Transverse colon (tissue), 4 donors: ENCODE measurements at places on chromosomes 6 and 20. TPM values are rescaled to one million over a fixed set of nuclear protein-coding genes. Genes with fewer than 3 reads are reported as not detected.
A peak's percentile ranks its signal among the peaks of the same experiment; 100 is the strongest.

DNA sequence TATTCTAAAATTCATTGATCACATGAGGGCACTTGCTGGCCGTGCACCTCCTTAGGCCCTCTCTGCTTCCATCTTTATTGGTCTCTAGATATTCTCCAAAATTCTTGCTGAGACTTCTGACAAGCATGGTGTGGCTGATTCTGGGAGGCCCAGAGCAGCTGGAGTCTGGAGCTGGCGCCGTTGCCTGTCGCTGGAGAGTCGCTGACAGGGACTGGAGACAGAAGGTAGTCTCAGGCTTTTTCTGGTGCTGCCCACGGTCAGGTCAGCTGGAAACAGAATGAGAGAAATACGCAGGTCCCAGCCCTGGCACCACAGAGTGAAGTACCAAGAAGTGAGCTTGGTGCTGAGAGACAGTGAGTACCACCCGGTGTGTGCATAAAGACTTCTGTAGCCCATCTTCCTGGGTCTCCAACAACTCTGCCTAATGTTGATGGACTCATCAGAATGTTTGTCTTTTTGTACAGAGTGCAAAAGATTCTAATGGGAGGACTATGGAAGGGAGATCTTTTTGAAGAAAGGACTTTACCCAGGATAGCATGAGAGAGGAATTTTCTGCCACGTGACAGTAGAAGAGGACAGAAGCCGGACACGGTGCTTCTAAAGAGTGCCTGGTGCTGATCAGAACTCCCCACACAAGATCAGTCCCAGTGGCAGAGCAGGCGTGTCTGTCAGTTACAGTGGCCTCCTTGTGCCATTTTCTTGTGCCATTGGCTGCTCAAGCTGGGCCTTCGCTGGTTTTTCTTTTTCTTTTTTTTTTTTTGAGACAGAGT lies 1.8 kb upstream of the ALDH8A1 start:
- no peak overlapping the region for H3K27ac ChIP-seq
- no peak for DNase-seq

- H3K4me3 ChIP-seq = no peak overlapping the region
- H3K4me1 ChIP-seq = no peaks in the 10 kb centered on the region
- DNase-seq = no peak
- H3K27me3 ChIP-seq = no peaks in the 10 kb centered on the region
- H3K36me3 ChIP-seq = no peaks in the 10 kb centered on the region
Measured at GRCh38 chr6:76703786-76704185, 631.3 kb upstream of the IMPG1 start.

GRCh38 chr20:58981628-58982364 lies 740 bp downstream of the NELFCD start:
- peak overlapping the region; percentile 83 for H3K4me3 ChIP-seq
- H3K27ac ChIP-seq = peak overlapping the region; percentile 88
- no peak for DNase-seq
- H3K36me3 ChIP-seq = peaks cover 8% of the 10 kb centered on the region

GRCh38 chr6:3456898-3457709 lies at the start of gene SLC22A23:
TSS of gene SLC22A23 (minus strand) at chr6:3457050. CDS start at chr6:3456559, 491 bp downstream.
- H3K27me3 ChIP-seq = peaks cover 5% of the 10 kb centered on the region
- peak; percentile 85 for DNase-seq
- H3K4me1 ChIP-seq = peaks cover 27% of the 10 kb centered on the region
- H3K27ac ChIP-seq = peak within 1 kb of the TSS; percentile 88
- H3K4me3 ChIP-seq = peak within 1 kb of the TSS; percentile 72

- DNase-seq = no peak
- H3K27me3 ChIP-seq = no peaks in the 10 kb centered on the region
- H3K36me3 ChIP-seq = no peaks in the 10 kb centered on the region
Measured at GRCh38 chr6:129749749-129750120, 39.8 kb upstream of the ARHGAP18 start.

GRCh38 chr6:98944598-98945081 lies 3.1 kb downstream of the FBXL4 start:
- H3K4me1 ChIP-seq = peaks cover 26% of the 10 kb centered on the region
- H3K27me3 ChIP-seq = no peaks in the 10 kb centered on the region
- no peak overlapping the region for H3K27ac ChIP-seq
- DNase-seq = no peak
- no peaks in the 10 kb centered on the region for H3K36me3 ChIP-seq

The CDH26 gene
- 1.9 TPM for total RNA-seq

- H3K36me3 ChIP-seq = no peaks in the 10 kb centered on the region
- H3K4me3 ChIP-seq = no peak overlapping the region
- no peaks in the 10 kb centered on the region for H3K4me1 ChIP-seq
- DNase-seq = no peak
- H3K27ac ChIP-seq = no peak overlapping the region
Measured at GRCh38 chr6:137610702-137611101, 116.5 kb upstream of the OLIG3 start.

The PTGIS gene
- 9.4 TPM for total RNA-seq

- H3K4me1 ChIP-seq = no peaks in the 10 kb centered on the region
- H3K27me3 ChIP-seq = no peaks in the 10 kb centered on the region
- DNase-seq = no peak
- H3K27ac ChIP-seq = no peak overlapping the region
Measured at GRCh38 chr20:61397146-61397545, 145.1 kb downstream of the CDH4 start.

GRCh38 chr20:57440678-57441509 lies 49.7 kb downstream of the RBM38 start:
- peaks cover 28% of the 10 kb centered on the region for H3K4me1 ChIP-seq
- H3K4me3 ChIP-seq = no peak overlapping the region
- H3K27me3 ChIP-seq = no peaks in the 10 kb centered on the region
- peak; percentile 58 for DNase-seq
- H3K36me3 ChIP-seq = no peaks in the 10 kb centered on the region

GRCh38 chr20:48826883-48827771 lies 672 bp downstream of the PREX1 start:
- no peaks in the 10 kb centered on the region for H3K4me1 ChIP-seq
- H3K4me3 ChIP-seq = peak overlapping the region; percentile 73
- H3K27ac ChIP-seq = peak overlapping the region; percentile 74
- peak; percentile 19 for DNase-seq
- H3K27me3 ChIP-seq = peaks cover 45% of the 10 kb centered on the region

GRCh38 chr6:56383160-56383559 lies 135.8 kb upstream of the COL21A1 start:
- no peak overlapping the region for H3K4me3 ChIP-seq
- H3K27me3 ChIP-seq = no peaks in the 10 kb centered on the region
- DNase-seq = no peak
- no peaks in the 10 kb centered on the region for H3K36me3 ChIP-seq

GRCh38 chr6:163356324-163356723 lies 58.2 kb upstream of the QKI start:
- H3K4me1 ChIP-seq = no peaks in the 10 kb centered on the region
- H3K27ac ChIP-seq = peak overlapping the region; percentile 62
- no peak overlapping the region for H3K4me3 ChIP-seq

The NKX2-4 gene
- total RNA-seq = not detected

DNA sequence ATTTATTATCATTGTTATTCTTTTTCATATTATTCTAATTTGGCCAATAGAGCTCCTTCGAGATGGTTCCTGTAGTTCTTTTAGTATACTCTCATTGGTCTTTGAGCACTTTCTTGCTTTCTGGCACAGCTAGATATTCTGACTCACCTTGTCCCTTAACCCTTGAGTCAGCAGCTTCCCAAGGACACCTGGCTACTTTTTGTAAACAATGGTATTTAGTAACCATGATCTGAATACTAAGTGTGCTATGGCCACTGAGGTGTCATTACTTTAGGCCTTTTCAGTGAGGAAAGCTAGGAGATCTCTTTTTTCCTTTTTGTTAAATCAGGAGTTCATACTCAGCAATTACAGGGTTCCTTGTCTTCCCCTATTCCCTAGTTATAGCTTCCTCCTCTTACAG lies 126.5 kb upstream of the CITED2 start:
- no peaks in the 10 kb centered on the region for H3K36me3 ChIP-seq
- H3K27me3 ChIP-seq = no peaks in the 10 kb centered on the region
- H3K4me3 ChIP-seq = no peak overlapping the region
- no peak for DNase-seq
- no peak overlapping the region for H3K27ac ChIP-seq

DNA sequence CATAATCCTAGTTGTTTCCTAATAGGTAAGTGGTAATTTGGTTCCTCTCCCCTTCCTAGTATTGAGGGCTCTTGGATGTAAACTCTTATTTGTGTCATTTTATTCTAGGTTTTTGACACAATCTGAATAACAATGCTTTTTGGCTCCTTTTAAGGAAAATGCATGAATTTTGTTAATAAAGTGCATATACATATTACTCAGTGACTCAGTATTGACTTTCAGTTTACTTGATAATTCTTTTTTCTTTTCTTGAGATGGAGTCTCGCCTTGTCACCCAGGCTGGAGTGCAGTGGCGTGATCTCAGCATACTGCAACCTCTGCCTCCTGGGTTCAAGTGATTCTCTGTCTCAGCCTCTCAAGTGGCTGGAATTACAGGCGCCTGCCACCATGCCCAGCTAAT lies 19.1 kb downstream of the ITCH start:
- no peak overlapping the region for H3K27ac ChIP-seq
- no peak for DNase-seq
- no peaks in the 10 kb centered on the region for H3K36me3 ChIP-seq
- H3K4me3 ChIP-seq = no peak overlapping the region
- H3K4me1 ChIP-seq = peaks cover 20% of the 10 kb centered on the region

The SIRPB1 gene
- total RNA-seq = not detected

The PBX2 gene
- total RNA-seq = 87.5 TPM

The ADGB gene
- total RNA-seq = 28.7 TPM

DNA sequence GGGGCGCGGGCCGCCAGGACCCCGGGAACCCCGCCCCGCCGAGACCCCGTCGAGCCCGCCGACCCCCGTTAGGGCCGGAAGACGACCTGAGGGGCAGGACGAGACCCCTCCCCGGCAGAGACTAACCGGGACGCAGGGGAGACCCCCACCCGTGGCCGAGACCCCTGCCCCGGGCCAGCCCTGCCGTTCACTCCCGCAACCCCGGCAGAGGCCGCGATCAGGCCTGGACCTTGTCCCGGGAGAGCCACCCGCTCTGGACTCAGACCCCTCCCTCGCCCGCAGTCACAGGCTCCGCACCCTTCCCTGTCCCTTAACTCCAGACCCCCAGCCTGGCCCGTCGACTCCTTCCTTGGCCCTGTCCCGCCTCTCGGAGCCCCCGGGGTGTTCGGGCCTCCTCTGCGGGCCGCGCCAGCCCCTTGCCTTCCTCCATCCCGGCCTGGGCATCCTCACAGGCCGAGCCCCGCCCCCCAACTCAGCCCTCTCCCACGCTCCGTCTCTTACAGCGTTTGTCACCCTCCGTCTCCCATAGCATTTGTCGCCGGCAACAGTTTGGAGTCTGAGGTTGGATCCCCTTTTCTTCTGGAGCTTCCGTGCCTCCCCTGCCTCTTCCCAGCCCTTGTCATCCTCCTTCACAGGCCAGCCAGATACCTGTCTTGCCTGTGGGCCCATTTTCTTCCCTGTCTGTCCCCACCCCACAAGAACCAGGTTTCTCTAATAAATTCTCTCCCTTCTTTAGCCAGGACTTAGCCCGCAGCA lies 569 bp downstream of the TCEA2 start:
- H3K4me3 ChIP-seq = peak overlapping the region; percentile 73
- H3K27ac ChIP-seq = peak overlapping the region; percentile 81
- peaks cover 26% of the 10 kb centered on the region for H3K4me1 ChIP-seq

DNA sequence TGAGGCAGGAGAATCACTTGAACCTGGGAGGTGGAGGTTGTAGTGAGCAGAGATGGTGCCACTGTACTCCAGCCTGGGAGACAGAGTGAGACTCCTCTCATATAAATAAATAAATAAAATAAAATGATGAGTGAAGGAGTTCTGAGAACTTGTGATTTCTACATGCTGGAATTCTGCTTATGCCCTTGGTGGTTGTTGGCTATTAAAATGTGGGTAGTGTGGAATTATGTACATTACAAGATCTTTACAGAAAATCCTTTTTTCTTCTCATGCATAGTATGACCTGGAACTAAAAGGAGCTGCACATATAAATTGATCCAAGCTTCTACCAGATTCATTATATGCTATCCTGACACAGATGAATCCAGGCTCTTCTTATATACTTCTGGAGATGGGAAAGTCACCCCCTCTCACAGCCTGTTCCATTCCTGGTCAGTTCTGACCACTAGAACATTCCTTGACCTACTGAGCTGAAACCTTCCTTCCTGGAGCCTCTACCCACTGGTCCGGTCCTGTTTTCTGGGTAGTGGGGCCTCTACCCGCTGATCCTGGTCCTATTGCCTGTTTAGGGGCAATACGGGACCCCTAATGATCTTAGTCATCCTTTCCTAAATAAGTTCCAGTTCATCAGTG lies 37.7 kb upstream of the TAF8 start:
- H3K4me1 ChIP-seq = peaks cover 24% of the 10 kb centered on the region
- DNase-seq = no peak
- H3K27ac ChIP-seq = no peak overlapping the region
- no peaks in the 10 kb centered on the region for H3K36me3 ChIP-seq
- no peak overlapping the region for H3K4me3 ChIP-seq
- no peaks in the 10 kb centered on the region for H3K27me3 ChIP-seq

DNA sequence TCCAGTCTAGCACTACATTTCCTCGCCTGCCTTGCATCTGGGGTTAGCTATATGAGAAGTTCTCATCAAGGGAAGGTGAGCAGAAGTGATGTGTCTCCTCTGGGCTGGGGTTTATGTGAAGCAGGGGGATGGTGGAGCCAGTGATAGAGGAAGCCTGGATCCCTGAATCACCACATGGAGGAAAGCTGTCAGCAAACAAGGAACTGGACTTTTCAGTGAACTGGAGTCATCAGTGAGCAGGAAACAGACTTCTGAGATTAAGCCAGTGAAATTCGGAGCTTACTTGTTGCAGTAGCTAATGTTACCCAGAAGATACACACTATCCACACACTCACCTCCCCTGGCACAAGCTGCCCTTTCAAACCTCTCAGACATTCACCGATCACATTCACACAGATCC lies 13.4 kb upstream of the TOX2 start:
- no peak overlapping the region for H3K27ac ChIP-seq
- no peak for DNase-seq
- no peaks in the 10 kb centered on the region for H3K4me1 ChIP-seq
- peaks cover 5% of the 10 kb centered on the region for H3K27me3 ChIP-seq

GRCh38 chr6:29770306-29770705 lies 47.1 kb downstream of the HLA-F start:
- no peak overlapping the region for H3K27ac ChIP-seq
- H3K4me1 ChIP-seq = no peaks in the 10 kb centered on the region
- no peaks in the 10 kb centered on the region for H3K36me3 ChIP-seq
- DNase-seq = no peak
- no peak overlapping the region for H3K4me3 ChIP-seq
